DMS79 treated with DMSO at 0.1 percent for 48 hours (cell line): ENCODE measurements at places on chromosomes 7 and 10.

DNA sequence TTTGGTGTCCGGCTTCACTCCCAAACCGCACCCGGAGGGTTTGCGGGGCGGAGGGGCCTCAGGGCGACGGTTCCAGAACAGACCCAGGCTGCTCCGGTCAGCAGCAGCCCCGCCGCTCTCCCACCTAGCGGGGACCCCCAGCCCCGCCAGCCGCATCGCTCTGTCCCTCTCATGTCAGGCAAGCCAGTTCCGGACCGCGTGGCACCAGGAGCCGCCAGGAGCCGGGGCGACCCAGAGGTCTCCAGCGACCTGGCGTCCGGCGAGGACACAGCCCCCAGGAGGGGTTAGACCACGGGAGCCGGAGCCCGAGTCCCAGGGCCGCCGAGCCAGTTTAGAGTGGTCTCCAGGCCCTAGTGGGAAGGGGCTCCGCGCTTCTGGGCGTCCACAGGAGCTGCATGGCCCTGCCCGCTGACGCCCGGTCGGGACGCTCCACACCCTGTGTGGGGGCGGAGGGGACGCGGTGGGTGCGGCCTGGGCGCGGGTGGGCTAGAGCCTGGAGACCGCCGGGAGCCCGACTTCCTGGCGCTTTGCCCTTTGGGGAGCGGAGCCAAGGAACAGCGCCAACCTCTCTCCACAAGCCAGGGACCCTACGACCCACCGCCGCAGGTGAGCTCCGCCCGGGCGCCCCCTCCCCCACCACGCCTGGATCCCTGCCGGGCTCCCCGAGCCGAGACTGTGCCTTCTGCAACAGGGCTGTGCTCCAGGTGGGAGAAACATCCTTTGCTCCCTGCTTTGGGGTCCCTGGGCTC is 43.4 kb downstream of the ZNF117 start:
- DNase-seq, result peak; percentile 18

- DNase-seq, result no peak
These were observed 2.6 kb upstream of the PCBD1 start for GRCh38 chr10:70890917-70891431.

GRCh38 chr7:30931161-30931928 is 19.7 kb downstream of the AQP1 start:
- no peak for DNase-seq

DNA sequence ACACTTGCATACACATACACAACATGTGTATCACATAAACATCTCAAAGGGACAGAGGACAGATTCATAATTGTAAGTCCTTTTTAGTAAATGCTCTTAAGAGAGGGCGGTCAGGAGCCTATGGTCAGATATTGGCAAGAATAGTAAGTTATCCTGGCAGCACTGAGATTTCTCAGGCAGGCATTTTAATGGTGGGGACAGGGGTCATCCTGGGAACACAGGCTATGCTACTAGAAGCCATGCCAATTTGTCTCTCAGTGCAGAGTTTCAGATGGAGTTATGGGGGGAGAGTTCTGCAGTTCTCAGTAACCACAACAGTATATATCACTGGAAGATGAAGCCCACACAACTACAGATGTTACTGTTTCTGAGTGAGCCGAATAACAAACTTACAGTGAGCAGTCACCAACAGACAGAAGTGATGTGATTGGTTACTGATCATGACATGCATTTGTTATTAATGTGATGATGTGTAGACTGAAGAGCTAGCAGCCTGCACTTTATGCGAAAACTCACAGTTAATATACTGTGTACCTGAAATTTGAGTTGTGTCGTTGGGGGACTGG is 16.4 kb downstream of the ZNF487 start:
- DNase-seq, result no peak

DNA sequence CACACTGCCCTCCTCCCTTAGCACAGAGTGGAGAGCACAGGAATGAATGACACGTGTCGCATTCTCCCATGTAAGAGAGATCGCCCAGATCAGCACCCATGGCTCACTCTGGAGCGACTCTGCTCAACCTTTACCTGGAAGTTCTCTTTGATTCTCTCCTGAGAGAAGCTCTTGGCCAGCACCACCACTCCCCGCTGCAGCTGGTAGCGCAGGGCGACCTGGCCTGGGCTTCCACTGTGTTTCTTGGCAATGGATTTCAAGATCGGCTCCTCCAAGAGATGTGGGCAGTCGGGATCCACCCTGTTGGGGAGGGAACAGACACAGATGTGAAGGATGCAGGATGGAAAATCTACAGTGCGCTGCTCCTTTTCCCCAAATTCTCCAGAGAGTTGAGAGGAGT is 27.4 kb downstream of the AKR1C8 start:
- DNase-seq, result no peak

GRCh38 chr10:31822616-31823318 is 105.9 kb downstream of the ARHGAP12 start:
- DNase-seq, result no peak

DNA sequence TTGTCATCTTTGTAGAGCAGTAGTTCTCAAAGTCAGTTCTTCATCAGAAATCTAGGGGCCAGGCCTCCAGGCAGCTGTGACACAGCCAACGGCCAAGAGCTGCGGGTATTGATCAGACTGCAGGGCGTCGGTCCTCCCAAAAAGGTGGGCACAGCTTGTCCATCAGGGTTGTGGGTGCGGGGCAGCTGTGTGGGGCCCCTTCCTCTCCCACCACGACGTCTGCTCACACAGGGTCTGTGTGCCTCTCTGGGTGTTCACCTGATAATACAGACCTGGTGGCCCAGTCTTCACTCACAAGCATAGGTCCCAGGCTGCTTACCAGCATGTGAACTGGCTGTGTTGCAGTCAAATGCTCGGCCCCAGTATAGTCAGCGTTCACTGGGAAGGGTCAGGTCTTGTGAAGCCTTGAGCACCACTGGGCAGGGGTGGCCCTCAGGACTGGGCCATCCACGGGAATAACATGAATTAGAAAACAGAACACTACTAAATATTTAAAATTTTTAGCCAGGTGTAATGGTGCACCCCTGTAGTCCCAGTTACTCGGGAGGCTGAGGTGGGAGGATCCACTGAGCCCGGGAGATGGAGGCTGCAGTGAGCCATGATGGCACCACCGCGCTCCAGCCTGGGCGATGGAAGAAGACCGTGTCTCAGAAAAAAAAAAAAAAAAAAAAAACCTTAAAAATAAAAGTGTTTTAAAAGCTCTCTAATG is 102.8 kb upstream of the DIP2C start:
- no peak for DNase-seq

GRCh38 chr7:142805350-142806021 is 34.7 kb downstream of the PRSS2 start:
- DNase-seq, result no peak

DNA sequence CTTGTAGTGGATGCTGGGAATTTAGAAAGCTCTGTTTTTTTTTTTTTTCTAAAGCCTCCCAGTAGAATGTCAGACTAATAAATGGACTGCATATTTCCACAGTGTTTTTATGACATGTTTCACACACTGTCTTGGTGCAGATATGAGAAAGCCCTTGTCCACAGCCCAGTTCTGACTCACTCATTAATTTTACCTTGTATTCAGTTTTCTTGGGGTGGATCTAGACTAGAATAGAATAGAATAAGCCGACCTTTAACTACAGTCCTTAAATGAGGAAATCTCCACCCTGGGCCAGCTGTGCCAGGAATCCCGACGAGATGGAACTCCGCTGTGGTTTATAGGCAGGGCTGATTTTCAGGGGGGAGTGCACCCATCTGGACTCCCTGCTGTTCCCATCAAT is 274.7 kb downstream of the NRG3 start:
- DNase-seq, result no peak

DNA sequence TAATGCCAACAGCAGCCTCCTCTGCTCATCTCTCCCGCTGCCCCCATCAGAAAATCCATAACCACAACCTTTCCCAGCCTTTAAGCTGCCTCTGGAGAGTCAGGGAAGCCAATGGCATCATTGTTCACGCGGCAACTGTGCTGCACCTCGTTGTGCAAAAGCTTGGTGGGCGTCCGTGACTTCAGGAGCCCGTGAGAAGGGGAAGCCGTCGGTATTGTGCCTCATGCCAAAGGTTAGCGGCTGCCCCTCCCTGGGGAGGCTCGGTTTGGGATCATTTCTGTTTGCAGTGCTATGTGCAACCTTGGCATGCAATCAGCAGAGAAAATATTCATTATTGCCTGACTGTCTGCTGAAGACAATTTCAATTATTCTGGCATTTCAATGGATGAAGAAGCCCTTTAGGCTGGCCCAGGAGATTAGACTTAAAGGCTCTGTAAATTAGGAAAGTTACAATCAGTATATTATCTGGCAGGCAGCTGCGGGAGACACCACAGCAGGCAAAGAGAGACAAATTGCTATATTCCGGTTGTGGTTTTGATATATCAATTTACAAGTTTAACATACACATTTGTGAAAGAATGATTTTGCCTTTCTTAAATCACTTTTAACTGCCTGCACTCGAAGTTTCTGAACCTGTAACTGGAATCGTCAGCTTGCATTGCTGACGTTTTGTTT is 244.5 kb downstream of the GATA3 start:
- no peak for DNase-seq

DNA sequence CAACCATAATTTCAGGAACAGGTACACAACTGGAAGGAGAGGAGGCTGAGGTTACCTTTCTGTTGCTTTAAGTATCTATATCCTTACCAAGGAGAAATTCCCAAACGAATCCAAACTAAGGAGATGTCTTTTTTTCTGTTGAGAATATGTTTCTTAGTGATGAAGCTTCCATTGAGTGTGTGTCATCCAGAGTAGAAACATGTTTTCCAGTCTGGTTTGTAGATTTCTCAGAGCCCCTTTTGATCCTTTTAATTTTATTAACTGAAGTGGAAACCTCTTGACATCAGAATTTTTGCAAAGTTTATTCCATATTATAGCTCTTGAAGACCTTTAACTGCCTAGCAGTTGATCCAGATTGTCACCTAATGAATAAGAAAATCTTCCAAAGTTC is 207.1 kb upstream of the FERD3L start:
- no peak for DNase-seq

DNA sequence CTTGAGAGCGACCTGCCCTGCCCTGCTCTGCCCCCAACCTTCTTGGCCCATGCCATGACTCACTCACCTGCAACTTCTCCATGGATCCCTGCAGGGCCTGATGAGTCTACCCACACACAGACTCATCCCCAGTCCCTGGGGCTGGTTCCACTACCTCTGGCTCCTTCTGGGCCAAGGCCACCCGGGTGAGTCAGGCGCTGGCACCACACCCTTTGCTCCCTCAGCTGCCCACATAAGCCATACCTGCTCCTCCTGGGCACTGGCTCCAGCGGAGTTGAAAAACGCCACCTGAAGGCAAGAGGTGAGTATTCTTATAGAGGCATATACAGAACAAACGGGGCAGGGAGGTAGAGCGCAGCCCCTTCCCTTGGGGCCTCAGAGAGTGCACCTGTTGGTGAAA is 16.2 kb upstream of the MTPAP start:
- DNase-seq, result no peak

DNA sequence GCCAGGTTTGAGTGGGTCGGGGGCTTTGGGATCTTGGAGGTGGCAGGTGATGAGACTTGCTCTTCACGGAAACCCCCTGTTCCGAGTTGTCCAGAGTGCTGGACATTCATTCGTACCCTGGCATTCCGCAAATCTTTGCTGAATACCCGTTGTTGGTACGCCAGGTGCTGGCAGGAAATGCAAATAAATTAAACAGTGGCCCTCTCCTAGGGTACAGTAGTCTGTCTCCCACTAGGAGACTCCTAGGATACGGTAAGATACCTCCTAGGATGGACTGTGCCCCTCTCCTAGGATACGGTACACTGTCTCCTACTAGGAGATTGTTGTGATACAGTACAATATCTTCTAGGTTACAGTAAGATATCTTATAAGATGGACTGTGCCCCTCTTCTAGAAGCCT is 544 bp downstream of the SEC23IP start:
- no peak for DNase-seq

DNA sequence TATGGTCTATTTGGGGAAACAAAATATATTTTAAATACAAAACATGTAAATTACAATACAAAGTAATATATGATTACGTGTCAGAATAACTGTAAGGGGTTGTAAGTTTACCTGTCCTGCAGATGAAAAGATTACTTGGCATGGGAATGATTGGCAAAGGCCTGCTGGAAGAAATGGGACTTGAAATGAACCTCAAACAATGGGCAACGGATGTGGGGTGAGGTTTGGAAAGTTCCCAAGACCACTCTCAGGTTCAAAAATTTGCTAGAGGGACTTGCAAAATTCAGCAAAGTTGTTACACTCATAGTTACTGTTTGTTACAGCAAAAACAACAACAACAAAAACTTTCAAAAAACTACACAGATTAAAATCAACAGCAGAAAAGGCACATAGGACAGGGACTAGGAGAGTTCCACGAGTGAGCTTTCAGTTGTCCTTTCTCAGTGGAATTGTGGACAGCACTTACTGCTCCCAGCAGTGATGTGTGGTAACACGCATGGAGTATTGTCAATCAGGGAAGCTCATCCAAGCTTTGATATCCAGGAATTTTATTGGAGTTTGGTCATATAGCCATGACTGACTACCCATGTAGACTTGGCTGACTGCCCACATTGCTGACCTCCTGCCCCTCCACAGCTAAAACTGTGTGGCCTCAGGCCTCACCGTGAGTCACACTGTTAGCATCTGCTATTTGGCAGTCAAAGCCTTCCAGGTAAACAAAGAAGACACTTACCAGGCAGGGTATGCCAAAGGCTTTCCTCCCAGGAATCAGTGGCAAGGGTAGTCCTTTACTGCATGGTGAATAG is 43.8 kb downstream of the EXOC6 start:
- DNase-seq, result no peak

- peak; percentile 22 for DNase-seq
These were observed 53.9 kb downstream of the CUX1 start for GRCh38 chr7:101871351-101871750.

DNA sequence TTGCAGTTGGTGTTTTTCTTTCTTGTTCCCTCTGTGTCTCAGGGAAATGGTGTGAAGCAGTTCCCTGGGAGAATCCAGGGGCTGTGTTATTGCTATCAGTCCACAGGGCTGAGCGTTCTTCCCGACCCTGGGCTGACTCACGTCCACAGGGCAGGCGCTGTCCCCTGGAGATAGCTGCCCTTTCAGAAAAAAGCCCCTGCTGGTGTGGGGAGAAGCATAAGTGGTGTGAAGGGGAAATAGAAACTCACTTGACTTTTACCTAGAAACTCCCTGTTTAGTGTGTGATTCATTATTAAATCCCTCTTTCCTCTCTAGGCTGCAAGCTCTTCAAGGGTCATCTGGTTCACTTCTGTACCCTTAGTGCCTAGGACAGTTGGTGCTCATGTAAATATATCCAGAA is 63.3 kb upstream of the SMNDC1 start:
- no peak for DNase-seq

DNA sequence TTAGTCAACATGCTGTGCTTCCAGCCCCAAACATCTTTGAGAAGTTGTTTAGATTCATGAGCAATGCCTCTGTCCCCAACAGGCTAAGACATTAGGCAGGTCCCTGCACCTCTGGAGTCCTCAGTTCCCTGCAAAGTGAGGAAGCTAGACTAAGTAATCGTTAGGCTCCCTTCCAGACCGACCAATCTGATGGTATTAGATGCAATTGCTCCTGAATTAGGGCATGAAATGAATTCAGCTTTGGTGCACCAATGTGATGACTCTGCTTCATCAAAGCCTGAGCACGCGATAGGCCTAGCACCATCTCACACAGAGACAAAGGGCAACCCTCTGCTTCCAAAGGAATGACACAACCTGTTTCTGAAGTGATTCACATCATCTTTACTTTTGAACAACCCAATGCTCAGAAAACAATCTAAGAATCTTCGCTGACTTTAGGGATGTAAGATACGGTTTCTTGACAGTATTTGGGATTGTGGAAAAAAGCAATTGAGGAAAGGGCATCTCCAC is 723 bp upstream of the TES start:
- no peak for DNase-seq
